ENCODE measurements at places on chromosomes 2 and 18.

- no peak for DNase-seq
Measured at GRCh38 chr2:190415794-190416775, 7.9 kb downstream of the MFSD6 start.

GRCh38 chr2:6955511-6956136, 38.4 kb downstream of the RNF144A start:
- no peak for DNase-seq

DNA sequence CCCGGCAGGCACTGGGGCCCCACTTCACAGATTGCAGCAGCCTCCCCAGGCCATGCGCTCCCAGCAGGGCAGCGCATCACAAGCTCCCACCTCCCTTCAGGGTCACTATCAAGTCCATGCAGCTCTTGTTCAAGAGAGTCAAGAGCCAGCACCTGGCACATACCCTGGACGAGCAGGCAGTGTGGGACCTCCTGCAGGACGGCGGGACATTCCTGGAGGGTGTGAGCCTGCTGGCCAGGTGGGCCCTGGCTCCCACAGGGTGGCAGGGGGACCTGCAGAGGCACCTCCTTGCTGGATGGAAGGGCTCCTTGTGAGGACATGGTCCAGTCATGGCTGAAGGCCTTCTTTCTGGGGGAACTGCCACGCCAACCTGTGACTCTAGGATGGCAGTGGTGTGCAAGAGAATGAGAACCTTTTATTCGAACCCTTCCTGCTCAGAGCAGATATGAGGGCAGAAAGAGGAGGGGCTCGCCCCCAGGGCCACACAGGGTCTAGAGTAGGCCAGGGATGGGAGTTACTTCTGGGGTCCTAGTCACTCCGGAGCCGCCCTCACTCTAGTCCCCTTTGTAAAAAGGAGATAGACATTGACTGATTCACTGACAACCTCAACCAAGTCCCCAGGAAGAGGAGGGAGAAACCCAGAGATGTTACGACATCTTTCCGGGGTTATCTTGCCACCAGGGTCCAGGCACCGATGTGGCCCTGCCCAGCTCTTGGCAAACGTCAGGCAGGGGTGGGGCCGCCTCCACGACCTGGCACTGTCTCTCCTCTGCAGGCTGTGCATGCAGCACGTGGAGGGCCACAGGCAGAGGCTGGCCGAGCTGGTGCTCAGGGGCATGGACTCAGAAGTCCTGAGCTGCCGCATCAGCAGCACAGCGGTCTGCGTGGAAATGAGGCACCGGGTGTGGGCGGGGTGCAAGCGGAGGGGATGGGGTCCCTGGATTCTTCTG, 31.3 kb downstream of the HJURP start:
- DNase-seq: no peak

- DNase-seq: no peak
Measured at GRCh38 chr2:74505448-74506246, 1.8 kb downstream of the PCGF1 start.

All from activated CD4-positive, alpha-beta T cell treated with anti-CD3 and anti-CD28 coated beads for 1 hour (primary cell).